Vagina (tissue), 2 donors: ENCODE measurements at places on chromosomes 1 and 21. TPM values are rescaled to one million over a fixed set of nuclear protein-coding genes. Genes with fewer than 3 reads are reported as not detected.

Gene DDI2
- 59.2 TPM for total RNA-seq

Gene S1PR1
- 58.4 TPM for total RNA-seq

Gene CDK18
- total RNA-seq, result 27.0 TPM

Gene CD1B
- not detected for total RNA-seq

Gene MPZ
- 3.7 TPM for total RNA-seq

Gene PSMD4
- total RNA-seq, result 118 TPM

GRCh38 chr1:51784997-51785421, 93.5 kb downstream of the NRDC start:
- DNase-seq, result no peak

DNA sequence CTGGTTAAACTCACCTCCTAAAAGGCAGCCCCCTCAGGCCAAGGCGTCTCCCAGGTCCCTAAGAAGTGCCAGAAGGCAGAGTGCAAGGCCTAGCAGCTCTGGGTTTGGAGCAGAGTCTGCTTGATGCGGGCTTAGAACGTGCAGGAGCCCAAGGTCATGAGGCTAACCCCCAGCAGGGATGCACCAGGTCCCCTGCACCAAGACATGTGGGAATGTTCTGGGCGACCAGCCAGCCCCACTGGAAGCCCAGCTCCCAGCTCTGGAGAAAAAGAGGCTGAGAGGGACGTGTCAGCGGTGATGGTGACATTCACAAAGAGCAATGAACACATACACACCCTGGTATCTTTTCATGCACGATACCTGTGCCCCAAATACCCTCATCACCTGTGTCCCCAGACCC, 5.1 kb downstream of the LRRN2 start:
- DNase-seq, result no peak

GRCh38 chr1:25472471-25472870, 41.8 kb downstream of the MACO1 start:
- DNase-seq, result no peak

GRCh38 chr1:221747839-221748238, 6.0 kb upstream of the DUSP10 start:
- DNase-seq, result no peak

DNA sequence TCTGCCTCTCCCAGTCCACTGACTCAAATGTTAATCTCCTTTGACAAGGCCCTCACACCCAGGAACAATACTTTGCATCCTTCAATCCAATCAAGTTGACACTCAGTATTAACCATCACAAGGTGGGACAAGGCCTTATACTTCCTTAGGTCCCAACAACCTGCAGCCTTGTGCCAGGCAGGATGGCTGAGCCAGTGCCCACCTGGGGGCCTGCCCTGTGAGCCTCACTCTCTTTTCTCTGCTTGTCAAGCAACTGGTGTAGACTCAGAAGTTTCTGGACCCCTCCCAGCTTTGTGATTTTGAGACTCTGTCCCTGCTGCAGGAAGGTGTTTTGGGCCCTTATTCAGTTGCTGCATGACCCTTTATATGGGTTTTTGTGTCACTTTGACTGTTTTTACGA, 310.0 kb upstream of the C1orf174 start:
- no peak for DNase-seq

DNA sequence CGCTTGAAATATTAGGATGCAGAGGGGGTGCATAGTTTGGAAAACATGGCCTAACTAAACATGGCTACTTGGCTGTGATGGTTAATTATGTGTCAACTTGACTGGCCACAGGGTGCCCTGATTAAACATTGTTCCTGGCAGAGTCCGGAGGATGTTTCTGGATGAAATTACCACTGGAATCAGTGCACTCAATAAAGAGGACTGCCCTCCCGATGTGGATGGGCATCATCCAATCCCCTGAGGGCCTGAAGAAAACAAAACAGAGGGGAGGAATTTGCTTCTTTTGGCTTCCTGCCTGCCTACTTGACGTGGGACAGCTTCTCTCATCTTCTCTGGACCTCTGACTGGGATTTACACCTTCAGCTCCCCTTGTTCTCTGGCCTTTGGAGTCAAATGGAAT, 79.1 kb upstream of the KCNE2 start:
- DNase-seq, result no peak

DNA sequence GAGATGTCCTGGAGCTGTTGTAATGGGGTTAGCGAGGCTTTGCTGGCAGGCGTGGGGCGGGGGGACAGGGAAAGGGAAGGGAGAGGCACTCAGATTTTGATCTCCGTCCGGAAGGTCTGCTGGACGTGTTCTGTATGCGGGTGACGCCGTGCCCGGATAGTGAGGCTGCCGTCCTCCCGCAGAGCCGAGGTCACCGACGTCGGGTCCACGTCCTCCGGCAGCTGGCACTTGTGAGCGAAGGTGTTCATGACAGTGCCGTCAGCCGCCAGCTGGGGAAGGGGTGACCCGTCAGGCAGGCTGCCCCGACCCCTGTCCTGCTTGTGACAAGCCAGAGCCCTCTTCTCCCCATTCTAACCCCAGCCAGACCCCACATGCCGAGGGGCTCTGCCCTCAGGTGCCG, 2.4 kb downstream of the HSPB7 start:
- no peak for DNase-seq

DNA sequence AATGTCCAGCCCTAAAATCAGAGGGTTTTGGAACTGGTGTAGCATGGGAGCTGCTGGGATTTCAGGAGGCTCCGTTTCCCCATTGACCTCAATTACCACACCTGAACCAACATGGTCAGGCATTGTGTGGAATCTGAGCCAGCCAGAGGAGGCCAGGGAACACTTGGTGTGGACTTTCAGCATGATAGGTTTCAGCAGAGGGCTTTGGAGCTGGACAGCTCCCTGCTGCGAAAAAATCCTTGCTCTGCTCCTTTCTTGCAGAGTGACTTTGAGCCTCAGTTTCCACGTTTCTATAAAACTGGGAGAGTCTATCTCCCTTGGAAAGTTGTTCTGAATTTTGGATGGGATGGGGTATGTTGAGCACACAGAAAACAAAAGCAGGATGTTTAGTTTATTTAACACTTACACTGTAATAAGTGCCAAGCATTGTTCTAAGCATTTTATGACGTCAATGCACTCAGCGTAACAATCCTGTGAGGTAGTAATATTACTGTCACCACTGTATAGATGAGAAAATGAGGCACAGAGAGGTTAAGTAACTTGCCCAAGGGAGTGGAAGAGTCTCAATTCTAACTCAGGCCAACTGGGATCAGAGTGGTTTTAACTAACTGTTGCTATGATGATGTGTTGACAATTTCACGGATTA, 168.0 kb downstream of the GRIK3 start:
- DNase-seq, result no peak

DNA sequence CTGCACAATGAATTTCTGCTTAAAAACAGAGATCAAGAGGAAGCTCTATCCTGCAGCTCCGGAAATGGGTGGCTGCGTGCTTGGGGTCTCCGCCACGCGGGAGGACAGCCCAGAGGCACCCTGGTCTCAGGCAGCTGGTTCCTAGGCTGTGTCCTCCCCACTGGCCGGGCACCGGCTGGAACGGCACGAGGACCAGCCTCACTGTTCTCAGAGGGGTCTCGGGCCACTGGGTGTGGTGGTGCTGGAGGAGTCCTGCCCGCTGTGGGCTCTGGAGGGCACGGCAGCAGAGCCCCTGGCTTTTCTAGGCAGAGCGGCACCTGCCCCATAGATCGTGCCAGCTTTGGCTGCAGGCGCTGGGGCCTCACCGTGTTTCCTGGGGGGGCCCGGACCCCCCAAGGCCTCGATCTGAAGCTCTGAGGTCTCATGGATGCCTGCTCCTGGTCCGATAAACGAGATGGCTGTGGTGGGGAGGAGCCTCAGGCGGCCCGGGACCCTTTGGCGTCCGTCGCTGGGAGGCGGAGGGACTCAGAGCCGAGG, 8.2 kb upstream of the RNF223 start:
- no peak for DNase-seq

GRCh38 chr1:18989176-18989799, 32.8 kb upstream of the IFFO2 start:
- no peak for DNase-seq

DNA sequence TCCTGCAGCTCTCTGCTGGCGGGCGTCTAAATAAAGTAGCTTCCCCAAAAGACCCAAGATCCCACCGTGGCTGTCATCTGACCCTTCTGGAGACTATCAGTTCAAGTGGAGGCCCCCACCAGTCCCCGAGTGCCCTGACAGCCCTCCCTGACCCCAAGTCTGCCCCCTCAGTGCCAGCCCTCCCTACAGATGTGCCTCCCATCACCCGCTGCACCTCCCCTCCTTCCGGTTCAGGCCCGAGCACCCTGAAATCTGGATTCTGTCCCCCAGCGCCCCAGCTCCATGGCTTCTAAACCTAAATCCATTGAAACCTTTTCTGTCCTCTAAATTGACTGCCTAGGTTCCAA, 595 bp downstream of the IL10RB start:
- no peak for DNase-seq

DNA sequence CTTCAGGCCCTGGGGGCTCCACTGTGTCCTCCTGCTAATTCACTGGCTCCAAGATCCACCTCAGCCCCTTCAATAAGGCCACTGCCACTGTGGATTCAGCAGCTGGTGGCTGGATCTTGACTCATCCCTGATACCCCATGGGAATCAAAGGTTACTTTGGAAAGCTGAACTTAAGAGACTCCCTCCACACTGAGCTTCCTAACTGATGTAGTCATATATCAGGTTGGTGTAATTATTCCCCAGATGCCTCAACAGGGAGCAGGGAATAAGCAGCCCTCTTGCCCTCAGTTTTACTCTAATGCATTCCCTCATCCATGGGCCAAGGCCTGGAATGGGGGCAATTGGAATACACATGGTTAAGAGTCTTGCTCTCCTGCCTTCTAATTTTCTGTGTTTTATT, 164.6 kb downstream of the FASLG start:
- DNase-seq, result no peak

- DNase-seq, result no peak
Observed at GRCh38 chr21:19731251-19731650, 1267.0 kb upstream of the NCAM2 start.

DNA sequence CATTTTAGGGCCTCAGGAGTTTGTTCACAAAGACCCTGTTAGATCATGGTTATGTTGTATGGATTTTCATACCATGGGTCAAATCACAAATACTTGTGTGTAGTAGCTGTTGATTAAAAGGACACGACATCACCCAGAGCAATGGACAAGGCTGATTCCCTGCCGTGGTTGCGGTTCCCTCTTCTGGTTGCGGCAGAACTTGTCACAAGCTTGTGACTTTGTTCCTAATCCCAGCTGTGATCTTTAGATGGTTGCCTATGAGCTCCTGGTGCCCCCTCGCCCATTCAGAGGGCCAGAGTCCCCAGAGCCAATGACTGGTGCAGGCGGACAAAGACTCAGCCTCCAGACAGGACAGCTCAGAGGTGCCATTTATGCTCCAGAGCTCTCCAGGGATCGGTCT, 11.8 kb upstream of the SDHB start:
- DNase-seq, result no peak
